Cardiac fibroblast (primary cell): ENCODE measurements at places on chromosomes 1 and 21.

GRCh38 chr1:224526771-224527170 is 89.3 kb upstream of the CNIH3 start:
- DNase-seq, result no peak

DNA sequence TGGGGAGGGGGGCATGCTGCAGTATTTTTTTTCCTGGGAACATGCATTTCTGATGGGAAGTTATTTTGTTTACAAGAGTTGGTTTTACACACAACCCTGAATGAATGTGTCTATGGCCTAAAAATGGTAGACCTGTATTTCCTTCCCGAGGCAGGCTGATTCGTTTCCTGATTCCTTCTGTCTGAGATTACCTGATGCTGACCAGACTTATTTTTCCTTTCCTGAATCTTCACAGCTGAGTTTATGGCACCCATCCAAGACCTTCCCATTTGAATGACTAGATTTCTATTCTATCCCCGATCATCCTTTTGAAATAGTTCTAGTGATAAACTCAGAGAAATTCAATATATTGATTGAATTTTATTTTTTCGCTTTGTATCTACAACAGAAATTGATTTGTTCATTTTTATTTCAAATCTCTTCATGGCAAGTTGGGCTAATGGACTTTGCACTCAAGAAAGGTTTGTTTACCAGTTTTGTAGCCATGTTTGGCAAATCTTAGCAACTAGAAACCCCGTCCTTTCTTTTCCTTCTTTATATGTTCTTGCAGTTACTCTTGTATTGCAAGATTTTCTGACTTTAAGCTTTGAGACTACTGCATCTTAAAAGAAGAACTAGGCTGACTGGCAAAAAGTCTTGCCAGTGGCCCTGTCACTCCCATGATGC is 15.9 kb upstream of the PLEKHM2 start:
- DNase-seq, result no peak

GRCh38 chr1:35914717-35915116 is 16.2 kb upstream of the AGO3 start:
- no peak for DNase-seq

DNA sequence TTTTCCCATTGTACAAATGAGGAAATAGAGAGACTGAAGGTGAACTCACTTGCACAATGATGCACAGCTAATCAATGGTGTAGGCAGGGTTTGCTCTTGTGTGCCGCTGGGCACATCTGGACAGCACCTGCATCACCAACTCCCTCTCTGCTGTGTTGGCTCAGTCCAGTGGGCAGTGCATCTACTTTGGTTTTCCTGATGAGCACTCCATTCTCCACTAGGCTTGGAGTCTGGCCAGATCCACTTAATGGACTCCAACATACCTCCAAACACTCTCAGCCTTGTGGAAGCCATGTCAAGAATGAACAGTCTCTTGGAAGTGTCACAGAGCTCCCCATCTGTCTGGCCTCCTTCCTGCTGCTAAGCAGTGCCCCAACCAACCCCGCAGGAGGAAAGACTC is 152.2 kb downstream of the HIVEP3 start:
- DNase-seq, result no peak

DNA sequence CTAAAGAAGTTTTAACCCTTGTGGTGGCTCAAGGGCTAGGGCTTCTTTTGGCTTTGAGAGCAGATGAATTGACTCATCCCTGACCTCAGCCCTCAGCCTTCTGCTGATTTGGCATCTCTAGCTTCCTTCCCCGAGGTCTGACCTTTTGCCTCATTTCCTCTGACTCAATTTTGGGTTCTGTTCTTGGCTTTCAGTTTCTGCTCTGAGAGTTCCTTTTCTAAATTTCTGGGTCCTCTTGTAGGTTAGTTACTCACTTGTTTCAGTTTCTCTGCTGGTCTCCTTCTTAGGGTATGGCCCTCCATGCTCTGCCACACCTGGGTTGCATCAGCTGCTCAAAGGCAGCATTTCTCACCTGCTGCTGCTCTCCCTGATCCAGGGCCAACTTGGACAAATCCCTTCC is 19.4 kb downstream of the PDE4B start:
- DNase-seq, result peak; percentile 91
